Astrocyte (in vitro differentiated cells and primary cell): ENCODE measurements at places on chromosomes 5 and 9.

DNA sequence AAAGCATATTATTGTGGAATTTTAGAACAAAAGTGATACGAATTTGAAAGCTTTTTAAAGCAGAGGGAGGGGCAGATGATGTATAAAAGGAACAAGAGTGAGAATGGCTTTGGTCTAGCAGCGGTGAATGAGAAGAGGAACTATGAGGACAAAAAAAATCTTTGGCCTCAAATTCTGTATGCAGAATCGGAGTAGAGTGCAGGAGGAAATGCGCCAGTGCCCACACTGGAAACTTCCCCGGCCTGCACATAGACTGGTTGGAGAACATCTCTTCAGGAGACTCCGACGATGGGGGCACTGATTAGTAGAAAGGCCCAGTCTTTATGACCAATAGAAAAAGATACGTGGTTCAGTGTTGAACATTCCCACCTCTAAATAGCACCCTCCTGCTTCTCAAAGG, 51.3 kb downstream of the SLC46A2 start:
- DNase-seq, result no peak

- DNase-seq, result peak; percentile 53
These were observed 460.4 kb upstream of the RORB start for GRCh38 chr9:74036549-74037231.

DNA sequence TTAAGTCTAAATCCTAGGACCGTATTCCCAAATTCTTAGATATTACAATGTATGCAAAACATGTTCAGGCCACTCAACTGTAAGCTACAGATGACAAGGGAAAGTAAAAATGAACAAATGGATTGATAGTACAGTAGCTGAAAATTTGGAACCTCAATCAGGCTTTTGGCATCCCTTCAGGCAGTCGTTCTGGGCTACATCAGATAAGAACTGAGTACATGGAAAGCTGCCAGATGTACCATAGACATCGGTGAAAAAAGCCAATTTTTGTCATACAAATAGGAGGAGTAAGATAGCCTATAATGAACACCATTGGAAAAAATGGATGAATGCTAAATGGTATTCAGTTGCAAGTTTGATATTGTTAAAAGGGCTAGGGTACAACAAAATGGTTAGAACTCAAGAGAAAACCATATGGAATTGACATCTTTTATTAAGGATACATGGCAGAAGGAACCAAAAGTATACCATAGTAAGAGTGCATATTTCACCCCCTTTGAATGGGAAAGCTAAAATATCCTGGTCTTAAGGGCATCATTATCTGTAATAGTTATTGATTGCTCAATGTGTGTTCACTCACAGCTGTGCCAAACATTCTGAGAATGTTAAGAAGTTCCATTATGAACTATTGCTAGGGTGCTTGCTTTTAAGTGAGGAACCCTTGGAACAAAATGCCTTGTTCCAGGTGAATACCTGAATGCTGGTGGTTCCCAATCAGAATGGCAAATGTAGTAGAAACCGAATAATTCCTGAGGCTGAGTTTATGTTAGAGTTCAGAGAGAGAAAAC, 86.4 kb downstream of the NR3C1 start:
- peak; percentile 30 for DNase-seq

DNA sequence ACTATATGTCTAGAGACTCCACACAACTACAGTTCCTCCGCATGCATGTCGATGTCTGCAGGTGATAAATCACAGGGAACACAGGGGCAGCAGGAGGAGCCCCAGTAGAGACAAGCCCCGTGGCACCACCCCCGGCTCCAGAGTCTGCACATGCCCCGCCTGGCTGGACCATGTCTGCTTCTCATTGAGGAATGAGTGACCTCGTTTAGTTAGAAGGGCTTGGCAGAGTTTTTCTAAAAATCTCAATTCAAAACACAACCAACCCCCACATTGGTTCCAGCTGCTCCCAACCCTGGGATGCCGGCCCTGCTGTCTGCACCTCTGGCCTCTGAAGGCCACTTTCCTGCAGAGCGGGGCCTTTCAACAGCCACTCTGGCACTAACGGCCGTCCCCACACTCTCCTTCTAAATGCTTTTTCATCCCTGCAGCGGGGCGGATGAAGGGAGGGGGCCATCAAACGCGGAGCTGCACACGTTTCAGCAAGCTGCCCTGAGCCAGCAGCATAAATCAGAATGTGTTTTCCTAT, 106.3 kb downstream of the ROR2 start:
- DNase-seq, result no peak

- no peak for DNase-seq
These were observed 268.3 kb upstream of the WWC1 start for GRCh38 chr5:168023191-168023590.

DNA sequence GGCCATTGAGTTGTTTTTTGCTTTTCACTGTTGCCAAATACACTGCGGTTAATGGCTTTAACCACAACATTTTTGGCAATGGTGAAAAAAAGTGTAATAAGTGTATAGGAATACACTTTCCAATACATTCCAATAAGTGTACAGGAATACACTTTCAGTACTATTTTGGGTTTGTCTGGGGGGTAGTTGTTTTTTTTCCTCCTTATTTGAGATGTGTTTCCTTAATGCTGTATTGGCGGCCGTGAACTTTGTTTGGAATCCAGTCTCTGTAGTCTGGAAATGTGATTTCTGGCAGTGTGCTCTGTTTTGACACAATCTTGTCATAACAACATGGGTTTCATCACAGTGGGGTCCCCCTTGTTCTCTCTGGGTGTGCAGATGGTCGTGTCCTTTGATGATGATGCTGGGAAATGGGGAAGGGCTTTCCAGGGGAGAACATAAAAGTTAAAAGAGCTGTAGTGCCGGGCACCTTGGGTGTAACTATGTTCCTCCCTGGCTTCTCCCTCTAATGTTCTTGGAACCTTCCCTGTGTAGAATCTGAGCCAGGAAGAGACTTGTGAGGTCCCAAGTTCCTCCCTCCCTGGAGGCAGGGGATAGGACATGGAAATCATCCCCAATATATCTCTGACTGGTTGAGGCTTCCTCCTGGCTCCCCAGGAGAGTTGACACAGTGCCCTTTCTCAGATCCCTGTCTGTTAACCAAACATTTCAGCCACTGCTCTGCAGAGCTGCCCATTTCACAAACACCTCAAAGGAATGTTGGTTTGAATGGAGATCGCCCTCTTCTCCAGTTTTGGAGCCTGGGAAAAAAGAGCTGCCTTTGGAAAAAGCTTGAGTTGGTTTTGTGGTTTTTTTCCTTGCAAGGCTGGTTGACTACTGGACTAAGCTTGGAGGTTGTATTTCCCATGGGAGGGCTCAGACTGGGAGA, 44.8 kb downstream of the RCL1 start:
- peak; percentile 97 for DNase-seq

DNA sequence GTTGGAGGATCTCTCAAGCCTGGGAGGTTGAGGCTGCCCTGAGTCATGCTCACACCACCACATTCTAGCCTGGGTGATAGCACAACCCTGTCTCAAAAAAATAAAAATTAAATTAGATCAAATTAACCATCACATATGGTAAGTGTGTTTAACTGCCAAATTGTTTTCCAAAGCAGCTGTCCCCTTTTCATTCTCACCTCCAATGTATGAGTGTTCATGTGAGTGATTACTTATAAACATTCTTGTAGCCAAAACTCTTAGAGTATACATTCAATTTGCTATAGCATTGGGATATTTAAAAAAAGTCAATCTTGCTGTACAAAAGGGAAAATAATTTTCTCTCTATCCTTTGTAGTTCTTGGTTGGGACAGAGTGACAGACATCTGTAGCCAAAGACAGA, 53.4 kb upstream of the SNAPC3 start:
- no peak for DNase-seq

DNA sequence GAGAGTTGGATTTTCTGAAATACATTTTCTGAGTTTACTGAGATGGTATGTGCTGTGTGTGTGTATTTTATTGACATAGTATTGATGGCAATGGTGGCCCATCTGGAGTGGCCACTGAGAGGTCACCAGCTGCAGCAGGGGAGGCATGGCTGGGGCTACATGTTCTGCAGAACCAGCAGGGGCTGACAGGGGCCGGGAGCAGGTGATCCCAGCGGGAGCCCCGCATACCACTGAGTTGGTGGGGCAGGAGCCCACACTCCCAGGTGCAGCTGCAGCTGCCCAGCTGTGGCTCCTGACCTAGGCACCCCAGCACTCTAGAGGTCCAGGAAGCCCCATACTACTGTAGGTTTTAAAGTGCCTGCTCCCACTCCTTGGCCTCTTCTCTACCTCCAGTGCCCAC, 1044.2 kb upstream of the CDH9 start:
- DNase-seq, result no peak
